ENCODE measurements at places on chromosomes 4 and X. TPM values are rescaled to one million over a fixed set of nuclear protein-coding genes. Genes with fewer than 3 reads are reported as not detected.

The GAGE13 gene
- total RNA-seq: not detected

The USP17L20 gene
- total RNA-seq: not detected

The SRPX2 gene
- total RNA-seq: 4.0 TPM

The NOX1 gene
- not detected for total RNA-seq

The TMEM144 gene
- total RNA-seq: 2.1 TPM

The NHSL2 gene
- total RNA-seq: 24.3 TPM

The DTHD1 gene
- not detected for total RNA-seq

The SSX4B gene
- not detected for total RNA-seq

- peak; percentile 23 for DNase-seq
Measured at GRCh38 chr4:75630174-75630936, at the start of gene CDKL2. TSS of gene CDKL2 (minus strand) at chr4:75630528. CDS start at chr4:75625988, 4,540 bp downstream.

- no peak for DNase-seq
Measured at GRCh38 chr4:22574880-22575279, 59.0 kb upstream of the ADGRA3 start.

DNA sequence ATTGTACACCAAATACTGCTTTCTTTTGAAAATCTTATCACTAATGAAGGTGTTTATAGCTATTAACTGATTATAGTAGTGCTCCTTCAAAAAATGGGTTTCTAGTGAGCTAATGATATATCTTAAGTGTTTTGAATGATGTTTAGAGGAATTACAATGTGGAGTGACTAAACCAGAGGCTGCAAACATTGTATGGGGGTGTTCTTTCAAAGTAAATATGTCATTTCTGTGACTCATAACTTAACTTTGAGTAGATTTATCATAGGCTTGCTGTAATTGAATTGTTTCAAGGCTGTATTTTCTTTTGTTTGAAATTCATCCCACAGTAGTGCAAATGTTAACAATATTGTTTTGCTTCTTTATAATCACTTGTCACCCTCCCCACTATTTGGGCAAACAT is 141.6 kb downstream of the IL1RAPL2 start:
- DNase-seq: no peak

DNA sequence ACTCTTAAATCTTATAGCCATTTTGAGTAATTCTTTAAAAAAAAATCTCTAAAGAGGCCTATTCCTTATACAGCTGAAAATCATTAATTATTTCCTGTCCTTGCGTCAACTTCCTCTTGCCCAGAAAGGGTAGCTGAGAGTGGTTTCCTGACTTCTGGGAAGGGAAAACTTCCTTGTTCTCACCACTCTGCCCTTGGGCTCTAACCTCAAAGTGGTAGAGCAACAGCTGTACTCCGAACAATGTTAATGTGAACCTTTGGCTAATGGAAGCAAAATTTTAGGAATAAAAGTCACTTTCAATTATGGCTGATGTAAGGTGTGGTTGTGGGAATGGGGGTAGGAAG is 15.3 kb downstream of the KLHL2 start:
- DNase-seq: peak; percentile 88

DNA sequence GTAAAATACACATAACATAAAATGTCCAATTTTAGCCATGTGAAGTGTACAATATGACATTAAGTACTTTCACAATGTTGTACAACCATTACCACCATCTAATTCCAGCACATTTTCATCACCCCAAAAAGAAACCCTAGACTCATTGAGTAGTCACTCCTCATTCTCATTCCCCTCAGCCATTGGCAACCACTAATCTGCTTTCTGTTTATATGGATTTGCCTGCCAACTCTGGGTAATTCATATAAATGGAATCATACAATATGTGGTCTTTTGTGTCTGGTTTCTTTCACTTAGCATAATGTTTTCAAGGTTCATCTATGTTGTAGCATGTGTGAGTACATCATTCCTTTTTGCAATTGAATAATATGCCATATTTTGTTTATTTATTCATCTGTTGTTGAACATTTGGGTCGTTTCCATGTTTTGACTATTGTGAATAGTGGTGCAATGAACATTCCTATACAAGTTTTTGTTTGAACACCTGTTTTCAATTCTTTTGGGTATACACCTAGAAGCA is 43.0 kb downstream of the EIF2S3 start:
- DNase-seq: no peak

DNA sequence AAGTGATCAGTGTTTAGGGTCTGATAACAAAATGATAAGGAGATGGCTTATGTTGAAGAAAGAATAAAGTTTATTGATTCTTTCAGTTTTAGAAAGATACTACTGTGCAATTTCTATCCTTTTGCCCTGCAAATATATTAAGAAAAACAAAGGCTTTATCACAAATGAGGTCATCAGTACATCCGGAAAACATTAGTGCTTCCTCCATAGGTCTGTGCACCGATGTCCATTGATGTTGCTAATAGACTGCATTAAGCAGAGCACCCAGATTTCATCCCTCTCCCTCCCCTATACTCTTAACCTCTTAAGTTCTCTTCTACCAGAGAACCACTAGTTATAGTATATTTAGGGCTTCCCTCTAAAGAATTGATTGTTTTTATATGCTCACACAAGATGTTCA is 53.7 kb upstream of the HHIP start:
- DNase-seq: no peak

- DNase-seq: no peak
Measured at GRCh38 chr4:113684534-113685091, 76.9 kb downstream of the CAMK2D start.

- DNase-seq: no peak
Measured at GRCh38 chr4:25775166-25775565, 87.6 kb downstream of the SEL1L3 start.

DNA sequence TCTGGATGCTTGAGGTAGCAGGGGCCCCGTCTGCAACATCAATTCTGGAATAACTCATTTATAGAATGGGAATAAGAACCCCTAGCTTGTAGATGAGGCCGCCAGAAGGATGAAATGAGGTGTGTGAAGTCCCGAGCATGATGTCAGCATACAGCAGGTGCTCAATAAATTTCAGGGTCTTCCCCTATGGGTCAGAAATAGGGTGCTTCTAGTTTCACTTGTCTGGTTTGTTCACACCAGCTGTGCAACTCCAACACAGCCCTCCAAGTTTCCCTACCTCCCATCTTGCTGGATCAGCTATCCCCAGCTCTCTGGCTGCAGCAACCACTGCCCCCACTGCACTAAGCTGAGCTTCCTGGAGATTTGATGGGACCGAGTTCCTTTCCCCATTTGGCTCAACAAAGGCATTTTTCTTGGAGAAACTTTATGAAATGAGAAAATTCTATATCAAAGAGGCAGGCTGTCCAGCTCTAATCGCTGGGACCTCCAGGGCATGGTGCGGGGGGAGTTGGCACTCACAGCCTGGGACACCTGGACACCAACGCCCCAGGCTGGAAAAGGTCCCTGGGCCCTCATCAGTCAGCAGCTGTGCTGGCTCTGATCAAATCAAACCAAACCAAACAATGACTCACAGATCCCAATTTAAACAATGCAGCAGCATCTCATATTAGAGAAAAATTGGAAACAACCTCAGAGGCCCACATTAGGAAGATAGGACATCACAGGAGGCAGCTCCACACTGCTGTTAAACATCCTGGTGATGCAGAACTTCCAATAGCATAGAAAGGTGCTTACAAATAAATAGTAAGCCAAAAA is 13.3 kb downstream of the SLC2A9 start:
- DNase-seq: peak; percentile 55

DNA sequence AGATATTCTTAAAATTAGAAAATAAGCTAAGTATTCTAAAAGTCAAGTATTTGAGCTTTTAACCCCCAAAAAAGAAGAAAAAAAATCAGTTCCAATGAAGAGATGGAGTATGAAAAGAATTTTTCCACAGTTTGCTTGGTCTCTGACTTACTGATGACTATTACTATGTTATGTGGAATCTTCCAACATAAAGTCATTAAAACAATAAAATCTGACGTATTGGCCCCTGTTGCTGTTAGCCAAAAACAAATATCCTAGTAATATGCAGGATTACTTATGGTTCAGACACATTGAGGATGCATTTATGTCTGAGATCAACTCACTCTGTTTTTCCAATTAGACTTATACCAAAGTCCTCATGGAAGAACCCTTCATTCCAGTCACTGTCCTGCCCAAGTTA is 517.2 kb upstream of the ADGRL3 start:
- no peak for DNase-seq

DNA sequence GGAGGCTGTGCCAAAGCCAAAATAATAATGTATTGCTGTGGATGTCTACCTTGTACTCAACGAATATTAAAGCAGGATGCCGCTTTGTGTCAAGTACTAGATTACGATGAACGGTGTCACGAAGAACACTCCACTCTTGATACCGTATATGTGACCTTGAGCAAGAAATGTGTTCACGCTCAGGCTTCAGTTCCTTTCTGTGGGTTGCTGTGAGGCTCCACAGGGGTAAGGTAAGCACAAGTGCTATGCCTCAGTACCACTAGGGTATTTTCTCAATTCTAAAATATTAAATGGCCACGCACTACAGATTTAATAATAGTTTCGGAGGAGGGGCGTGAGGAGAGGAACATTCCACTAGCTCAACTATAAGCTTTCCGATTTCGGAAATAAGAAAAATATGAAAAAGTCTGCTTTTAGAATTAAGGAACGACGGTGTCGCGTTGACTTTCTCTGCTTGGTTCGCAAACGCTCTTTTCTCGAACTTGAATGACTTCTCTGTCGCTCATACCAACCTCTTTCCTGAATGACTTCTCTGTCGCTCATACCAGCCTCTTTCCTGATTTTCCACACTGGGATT is 607 bp upstream of the SCOC start:
- peak; percentile 24 for DNase-seq

GRCh38 chr4:4685810-4686795 is 144.3 kb upstream of the STX18 start:
- DNase-seq: no peak

DNA sequence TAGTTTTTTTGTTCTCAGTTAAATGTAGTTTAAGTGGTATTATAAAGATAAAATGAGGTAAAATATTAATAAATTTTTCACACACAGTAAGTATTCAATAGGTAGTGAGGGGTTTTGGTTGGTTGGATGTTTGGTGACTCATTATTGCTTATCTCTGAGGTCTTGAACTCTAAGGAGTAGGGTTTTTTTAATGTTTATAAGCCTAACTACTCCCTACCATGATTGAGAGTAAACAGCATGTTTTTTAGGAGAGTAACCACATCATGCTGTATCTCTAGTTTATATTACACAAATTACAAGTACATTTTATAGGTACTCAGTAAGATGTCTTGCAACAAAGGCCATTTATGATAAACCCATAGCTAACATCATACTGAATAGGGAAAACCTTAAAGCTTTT is 181.6 kb downstream of the MAPK10 start:
- DNase-seq: no peak

DNA sequence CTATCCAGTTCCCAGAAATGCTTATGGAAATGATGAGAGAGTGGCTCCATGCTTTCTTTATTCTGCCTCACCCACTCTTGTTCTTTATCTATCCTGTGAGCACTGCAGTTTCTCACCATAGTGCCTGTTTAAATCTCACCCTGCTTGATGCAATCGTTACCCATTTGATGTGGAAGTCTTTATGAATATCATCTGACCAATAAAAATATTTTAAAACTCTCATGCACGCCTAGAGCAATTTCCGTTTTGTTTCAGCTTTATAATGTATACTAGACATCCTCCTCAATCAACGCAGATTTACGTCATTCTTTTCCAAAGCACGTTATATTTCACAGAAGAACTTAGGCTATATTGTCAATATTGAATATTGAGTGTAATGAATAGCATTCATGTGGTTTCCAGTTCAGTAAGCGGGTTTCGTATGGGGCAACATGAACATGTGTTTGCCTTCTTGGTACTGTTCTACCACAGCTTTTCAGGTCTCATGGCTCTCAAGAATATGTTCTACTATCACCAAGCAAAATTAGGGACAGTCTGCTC is 32.9 kb downstream of the GPM6A start:
- no peak for DNase-seq

GRCh38 chrX:130975947-130976346 is 72.9 kb upstream of the ENOX2 start:
- DNase-seq: peak; percentile 30
